ENCODE measurements at places on chromosomes 12 and 14.

GRCh38 chr12:15977999-15978951, 67.1 kb downstream of the DERA start:
- DNase-seq: no peak

DNA sequence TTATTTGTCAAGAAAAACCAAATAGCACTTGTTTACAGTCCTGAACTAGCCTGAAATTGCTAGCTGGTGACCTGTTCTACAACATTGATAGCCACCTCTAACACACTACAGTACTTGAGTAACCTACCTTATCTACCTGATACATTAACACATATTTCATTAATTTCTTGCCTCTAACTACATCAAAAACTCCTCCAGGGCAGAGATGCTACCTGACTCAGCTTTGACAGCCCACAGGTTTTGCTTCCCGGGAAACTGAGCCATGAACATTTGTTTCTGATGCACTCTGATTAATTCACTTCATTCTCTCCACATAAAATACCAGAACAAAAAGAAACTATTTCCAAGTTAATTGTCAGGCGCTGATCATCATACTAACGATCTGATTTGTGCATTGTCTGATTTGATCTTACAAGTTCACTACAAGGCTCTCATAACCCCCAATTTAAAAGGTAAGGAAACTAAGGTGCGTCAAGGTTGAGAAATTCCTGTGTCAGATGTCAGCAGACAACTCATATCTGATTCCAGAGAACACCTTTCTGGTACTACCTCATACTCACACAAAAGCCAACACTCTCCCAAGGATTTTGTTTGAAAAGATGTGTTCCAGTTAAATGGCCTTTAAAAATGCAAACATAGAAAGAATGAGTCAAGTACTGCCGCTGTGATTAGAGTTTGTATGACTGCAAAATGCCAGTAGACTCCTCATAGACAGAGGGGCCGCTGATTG, 768.7 kb downstream of the BCL11B start:
- DNase-seq: no peak

DNA sequence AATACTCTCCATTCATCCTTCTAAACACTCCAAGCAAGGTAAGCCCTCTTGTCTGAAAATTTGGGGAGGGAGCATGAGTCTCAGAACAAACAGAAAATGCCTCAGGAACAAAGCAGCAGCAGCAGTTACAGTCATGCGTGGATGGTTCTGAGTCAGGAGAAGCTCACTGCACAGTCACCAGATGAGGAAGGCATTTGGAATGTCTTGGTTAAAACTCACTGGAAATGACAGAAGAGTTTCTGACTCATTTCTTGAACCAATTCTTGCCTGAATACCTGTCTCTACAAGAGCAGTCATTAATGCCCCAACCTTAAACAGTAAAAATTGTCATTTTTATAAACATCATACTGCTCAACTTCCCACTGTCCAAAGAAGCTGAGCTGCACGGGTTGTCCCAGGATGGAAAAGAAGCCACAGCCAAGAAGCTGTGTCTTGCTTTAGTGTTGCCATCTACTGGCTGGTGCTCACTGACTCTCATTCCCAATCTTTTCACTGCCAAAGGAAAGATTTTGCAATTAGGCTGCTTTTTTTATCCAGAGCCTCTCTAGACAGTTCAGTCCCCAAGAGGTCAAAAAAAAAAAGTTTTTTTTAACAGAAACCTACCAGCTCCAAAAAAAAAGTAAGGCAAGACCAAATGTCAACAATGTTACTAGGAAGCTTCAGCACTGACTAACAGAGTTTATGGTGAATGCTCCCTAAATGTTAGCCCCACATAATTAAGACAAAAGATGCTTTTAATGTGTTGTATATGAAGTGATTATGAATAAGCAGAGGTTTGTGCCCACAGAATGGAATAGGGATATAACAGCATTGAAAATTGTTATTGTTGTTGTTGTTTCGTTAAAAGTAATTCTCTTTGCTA, 40.4 kb downstream of the KICS2 start:
- peak; percentile 66 for DNase-seq

DNA sequence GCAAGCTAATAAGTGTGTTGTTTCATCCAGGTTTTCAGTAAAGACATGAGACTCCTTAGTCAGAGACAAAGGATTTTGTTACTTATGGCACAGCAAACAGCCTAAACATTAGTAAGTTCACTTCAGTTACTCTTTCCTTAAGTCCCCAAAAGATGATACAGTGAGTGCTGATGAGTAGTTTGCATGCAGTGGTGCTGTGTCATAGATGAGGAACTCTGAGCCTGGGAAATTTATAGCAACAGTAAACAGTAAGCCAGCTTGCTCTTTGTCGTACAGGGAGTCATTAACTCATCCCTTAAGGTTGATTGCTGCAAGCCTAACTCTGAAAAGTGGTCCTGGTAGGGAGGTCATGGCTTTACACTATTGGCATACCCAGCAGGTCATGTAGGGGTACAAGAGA, 208.6 kb upstream of the OR4E1 start:
- DNase-seq: no peak

DNA sequence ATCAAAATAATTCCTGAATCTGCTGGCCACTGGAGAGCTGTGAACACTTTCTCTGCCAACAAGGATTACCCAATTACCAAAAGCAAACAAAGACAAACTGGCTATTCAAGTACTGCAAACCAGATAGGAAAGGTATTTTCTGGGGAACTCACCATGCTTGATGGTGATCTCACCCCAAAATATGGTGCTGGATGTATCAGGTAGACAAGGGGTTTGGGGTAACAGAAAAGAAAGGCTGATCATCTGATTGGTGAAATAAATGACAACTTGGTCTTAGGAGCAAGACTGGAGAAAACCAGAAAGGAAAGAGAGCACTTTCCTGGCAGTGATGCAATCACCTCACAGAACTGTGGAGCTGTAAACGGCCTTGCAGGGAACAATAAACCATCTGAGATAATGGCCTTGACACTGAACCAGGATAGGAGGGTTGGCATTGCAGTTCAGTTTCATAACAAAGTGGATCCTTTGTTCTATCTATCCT, 31.0 kb upstream of the NPFF start:
- DNase-seq: no peak

DNA sequence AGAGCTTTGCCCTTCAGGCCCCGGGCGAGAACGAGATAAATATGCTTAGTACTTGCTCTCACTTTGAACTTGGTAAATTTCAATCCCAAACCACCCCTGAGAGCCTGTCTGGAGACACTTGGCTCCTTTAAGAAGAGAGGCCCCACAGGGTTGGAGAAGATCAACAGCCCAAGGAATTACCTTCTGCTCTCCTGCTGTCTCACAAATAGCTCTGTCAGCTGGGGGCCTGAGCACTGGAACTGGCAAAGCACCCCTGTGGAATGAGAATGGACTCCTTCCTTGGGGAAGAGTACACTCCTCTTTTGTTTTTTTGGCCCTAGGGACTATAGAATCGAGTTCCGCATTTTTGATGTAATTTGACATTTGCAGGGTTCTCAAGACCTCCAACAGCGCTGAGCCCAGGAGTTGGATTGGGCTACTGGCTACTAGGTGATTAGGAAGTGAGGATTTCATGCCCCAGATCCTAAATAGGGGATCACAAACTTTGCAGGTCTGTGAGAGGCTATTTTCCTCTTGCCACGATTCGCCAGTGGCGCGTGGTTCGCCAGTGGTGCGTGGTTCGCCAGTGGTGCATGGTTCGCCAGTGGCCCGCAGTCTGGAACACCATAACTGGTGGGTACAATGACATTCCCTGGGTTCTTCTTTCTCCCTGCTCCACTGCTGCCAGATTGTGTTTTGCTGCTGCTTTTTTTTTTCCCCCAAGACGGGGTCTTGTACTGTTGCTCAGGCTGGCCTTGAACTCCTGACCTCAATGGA, 17.8 kb upstream of the MEG3 start:
- DNase-seq: no peak

GRCh38 chr12:23911574-23911973, 37.9 kb downstream of the SOX5 start:
- no peak for DNase-seq

GRCh38 chr12:118061873-118062843, 1.2 kb upstream of the WSB2 start:
- DNase-seq: peak; percentile 64

DNA sequence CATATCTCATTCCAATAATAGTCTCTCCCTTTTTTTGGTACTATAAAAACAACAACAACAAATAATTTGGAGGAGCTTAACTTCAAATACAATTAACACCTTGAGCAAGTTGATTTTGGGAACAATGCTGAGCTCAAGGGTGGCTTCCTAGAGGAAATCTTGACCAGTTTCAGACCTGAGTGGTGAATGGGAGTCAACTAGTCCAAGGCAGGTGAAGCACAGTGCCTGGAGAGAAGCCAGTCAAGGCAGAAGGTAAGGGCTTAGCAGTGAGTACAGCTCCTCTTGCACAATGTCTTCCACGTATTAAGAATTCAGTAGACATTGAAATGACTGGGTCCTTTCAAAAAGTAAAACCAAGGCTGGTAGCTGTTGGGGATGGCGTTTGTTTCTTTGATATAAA, 444.8 kb downstream of the ATP23 start:
- no peak for DNase-seq

- DNase-seq: peak; percentile 52
Measured at GRCh38 chr12:91074154-91074709, 16.4 kb upstream of the KERA start.

DNA sequence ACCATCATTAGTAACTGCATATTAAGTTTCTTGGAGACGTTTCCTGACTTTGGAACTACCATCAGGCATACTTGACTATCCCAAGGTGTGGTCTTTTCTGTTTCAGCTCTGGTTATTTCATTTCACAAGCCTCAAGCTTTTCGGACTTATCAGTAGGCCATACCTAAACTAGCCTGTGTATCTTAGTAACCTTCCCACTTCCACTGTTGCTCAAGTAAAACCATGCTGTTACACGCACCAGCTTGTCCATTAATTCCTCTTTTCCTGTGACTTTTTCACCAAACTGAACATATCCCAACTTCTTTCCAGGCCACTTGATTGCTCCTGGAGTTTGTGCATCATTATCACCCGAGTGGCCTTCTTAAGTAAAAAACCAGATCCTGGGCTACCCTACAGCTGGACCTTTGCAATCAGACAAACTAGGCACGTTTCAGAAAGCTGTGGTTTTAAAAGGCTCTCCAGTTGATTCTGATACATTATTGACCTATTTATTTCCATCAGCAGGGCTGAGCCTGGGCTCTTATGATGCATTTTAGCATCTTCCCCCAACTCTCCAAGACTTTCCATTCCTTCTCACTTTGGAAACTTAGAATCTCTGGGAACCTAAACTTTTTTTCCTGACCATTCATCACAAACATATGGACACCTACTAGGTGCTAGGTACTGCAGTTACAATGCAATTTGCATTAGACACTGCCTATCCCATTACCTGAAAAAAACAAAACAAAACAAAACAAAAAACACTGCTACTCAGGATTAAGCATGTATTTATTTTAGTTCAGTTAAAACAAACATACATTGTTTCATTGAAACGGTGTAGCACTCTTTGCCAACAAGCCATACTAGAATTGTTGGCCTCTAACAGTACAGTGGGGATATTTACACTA, 14.9 kb downstream of the SLC38A2 start:
- no peak for DNase-seq

GRCh38 chr12:70963081-70963660, 42.6 kb upstream of the PTPRR start:
- no peak for DNase-seq

- DNase-seq: no peak
Measured at GRCh38 chr14:80607430-80608190, 333.9 kb downstream of the CEP128 start.

DNA sequence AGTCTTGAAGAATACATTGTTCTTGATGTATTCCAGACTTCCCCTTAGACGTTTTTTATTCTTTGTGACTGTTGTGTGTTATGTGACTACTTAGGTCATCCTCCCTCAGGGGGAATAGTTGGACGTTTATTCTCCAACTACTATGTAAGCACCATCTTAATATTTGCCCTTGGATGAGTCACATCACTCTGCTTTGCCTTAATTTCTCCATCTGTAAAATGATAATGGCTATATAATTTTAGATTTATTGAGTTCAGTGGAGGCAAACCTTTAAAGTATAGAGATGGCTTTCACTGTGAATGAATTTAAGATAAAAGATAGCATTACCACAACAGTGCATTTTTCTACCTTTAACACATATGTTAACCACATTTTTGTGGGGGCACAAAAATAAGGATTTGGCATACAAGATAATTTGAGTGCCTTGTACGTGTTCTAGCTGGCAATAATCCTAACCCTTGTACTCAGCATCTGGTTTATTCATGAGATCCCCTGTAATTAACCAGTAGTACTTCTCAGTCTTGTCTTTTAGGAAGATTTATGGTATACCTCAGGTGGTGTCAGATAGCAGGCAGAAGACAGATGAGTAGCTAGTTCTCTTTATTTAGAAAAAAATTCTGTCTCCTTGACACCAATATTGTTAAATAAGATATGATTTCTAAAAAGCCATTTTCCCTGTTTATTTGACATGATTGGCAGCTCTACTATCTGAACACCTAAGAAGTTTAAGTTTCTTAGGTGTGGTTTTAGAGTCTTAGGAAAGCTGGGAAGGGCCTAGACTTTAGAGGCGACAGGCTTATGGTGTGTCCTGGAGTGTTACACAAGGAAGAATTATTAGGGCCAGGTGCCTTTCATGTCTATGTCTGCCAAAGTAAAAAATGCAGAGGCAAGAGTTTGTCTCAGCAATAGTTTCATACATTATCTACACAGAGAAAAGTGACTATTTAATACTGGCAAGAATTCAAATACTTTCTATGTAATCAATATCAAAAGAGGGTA, 152.3 kb downstream of the RAD51B start:
- no peak for DNase-seq

- DNase-seq: no peak
Measured at GRCh38 chr14:79465651-79466050, 745.7 kb downstream of the DIO2 start.

DNA sequence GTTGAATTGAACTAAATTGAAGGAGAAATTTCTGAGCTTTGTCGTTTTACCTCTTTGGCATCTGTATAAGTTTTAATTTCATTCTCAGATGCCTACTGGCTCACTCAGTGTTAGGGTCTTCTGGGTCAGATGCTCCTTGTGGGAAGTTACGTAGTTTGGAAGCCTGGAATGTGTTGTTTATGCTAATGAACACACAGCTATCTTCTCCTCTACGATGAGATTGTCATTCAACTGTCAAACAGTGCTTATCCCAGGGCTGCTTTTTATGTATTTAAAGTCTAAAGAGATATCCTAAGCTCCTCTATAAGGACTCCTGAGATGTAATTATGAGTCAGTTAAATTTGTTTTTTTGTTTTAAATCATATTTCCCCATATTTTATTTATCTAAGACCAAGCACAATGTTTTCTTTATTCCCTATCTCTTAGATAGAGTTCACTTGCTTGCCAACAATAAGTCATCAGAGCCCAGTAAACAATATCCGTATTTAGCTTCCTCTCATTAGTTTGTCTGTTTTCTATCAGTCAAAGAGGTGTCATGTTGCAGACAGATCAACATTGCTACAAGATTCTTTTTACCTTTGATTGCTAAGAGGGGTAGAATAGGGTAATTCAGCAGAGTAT, 368.0 kb upstream of the PDE3A start:
- no peak for DNase-seq

GRCh38 chr14:33792009-33792719, 158.7 kb downstream of the EGLN3 start:
- DNase-seq: no peak

GRCh38 chr12:34406228-34406995, 384.1 kb downstream of the ALG10 start:
- DNase-seq: no peak

Measured in right hindlimb (tissue), 1 donor.